ENCODE measurements at places on chromosomes 11 and 22.
A peak's percentile ranks its signal among the peaks of the same experiment; 100 is the strongest.

- DNase-seq, result no peak
Observed at GRCh38 chr11:92267278-92267677, 42.7 kb downstream of the FAT3 start.

DNA sequence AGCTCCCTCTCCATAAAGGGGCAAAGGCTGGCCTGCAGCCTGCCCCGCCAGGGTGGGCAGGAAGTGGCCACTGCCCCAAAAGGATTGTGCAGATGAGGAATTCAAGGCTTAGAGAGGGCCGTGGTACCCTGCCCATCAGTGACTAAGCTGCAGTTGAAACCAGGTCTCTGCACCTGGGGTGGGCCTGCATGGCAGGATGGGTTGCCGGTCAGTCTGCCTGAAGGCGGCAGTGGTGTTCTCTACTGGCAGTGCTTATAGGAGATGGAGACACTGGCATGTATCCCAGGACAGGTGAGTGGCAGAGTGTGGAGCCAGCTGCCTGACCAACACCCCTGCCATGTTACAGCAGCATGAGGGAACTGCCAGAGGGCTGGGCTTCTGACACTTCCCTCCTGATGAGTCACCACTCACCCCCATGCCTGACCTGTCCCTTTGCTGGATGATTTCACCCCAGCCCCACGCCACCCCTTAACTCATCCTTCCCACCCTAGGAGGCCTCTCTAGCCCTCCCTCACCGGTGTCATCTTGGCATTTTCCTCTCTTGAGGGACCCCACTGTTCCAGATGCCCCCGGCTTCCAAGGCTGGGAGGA lies 70.2 kb upstream of the LMO1 start:
- DNase-seq, result no peak

GRCh38 chr11:69994810-69995209 lies 83.3 kb upstream of the ANO1 start:
- DNase-seq, result no peak

DNA sequence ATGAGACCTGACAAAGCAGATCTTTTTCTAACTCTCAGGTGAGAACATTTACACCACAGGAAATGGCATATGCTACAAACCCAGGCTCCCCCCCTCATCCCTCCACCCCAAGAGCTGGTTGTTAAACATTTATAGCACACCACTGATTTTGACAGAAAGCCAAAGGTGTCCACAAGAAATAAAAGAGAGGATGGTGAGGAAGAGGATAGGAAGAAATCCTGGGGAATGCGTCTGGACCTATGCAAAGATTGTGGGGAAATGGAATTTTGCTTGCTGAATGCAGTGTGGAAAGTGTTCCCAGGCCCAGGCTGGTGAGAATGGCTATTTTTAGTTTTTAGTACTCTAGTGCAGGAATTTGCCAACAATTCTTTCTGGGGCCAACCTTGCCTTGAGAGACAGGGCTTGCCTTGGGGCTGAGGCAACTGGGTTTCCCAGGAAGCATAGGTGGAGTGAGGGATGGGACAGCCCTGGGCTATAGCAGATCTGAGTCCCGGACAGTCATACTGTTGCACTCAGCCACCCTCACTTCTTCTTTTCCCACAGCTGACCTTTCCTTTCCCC lies 163.9 kb downstream of the ADAMTS15 start:
- no peak for DNase-seq

GRCh38 chr22:27843441-27843840 lies 41.9 kb upstream of the MN1 start:
- DNase-seq, result peak; percentile 11

- DNase-seq, result no peak
Observed at GRCh38 chr11:76240666-76241065, 34.4 kb upstream of the WNT11 start.

DNA sequence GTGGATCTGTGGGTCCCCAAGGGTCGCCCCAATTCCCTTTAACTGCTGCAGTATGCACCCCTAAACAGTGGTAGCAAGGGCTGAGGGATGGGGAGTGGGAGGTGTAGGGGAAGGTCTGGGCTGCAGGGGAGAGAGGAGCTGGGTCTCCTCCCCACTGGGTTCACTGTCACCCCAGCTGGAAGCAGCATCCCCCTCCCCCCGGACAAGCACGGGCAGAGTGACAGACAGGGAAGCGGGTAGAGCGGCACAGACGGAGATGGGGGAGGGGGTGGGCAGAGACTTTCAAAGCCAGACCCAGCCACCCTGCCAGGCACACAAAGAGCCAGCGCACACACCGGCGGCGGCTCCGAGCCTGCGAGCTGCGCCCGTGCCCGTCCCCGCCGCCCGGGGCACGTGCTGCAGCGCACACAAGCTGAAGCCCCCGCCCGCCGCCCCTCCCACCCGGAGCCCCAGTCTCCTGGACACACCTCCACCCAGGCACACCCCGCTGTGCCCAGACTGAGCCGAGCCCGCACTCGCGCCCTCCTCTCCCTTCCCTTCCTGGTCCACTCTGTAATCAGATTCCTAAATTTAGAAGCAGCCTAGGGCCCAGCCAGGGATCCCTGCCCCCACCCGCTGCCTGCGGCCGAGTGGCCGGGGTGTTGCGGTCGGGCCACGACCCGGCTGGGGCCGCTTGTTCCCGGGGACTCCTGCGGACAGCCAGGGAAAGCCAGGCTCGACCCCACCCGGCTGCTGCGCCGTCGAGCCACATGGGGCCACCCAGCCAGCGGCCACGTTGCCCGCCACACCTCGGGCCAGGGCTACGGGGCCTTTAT lies 935 bp upstream of the RCOR2 start:
- peak; percentile 77 for DNase-seq

GRCh38 chr11:132779497-132779896 lies 752.8 kb downstream of the OPCML start:
- DNase-seq, result no peak

DNA sequence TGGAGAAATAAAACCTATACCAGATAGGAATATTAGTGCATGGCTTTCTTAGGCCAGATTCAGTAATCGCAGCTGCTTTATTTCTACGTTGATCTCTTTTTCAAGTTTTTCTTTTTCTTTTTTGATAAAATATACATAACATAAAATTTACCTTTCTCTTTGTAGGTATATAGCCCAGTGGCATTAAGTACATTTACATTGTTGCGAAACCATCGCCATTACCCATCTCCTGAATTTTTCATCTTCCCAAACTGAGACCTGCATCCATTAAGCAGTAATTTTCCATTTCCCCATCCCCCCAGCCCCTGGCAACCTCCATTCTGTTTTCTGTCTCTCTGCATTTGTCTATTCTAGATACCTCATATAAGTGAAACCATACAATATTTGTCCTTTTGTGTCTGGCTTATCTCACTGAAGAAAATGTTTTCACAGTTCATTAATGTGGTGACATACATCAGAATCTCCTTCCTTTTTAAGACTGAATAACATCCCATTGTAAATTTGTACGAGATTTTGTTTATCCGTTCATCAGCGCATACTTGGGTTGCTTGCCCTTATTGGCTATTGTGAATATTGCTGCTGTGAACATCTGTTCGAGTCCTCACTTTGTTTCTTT lies 41.4 kb downstream of the PANX1 start:
- DNase-seq, result no peak

- no peak for DNase-seq
Observed at GRCh38 chr11:11985016-11985715, 23.3 kb downstream of the DKK3 start.

DNA sequence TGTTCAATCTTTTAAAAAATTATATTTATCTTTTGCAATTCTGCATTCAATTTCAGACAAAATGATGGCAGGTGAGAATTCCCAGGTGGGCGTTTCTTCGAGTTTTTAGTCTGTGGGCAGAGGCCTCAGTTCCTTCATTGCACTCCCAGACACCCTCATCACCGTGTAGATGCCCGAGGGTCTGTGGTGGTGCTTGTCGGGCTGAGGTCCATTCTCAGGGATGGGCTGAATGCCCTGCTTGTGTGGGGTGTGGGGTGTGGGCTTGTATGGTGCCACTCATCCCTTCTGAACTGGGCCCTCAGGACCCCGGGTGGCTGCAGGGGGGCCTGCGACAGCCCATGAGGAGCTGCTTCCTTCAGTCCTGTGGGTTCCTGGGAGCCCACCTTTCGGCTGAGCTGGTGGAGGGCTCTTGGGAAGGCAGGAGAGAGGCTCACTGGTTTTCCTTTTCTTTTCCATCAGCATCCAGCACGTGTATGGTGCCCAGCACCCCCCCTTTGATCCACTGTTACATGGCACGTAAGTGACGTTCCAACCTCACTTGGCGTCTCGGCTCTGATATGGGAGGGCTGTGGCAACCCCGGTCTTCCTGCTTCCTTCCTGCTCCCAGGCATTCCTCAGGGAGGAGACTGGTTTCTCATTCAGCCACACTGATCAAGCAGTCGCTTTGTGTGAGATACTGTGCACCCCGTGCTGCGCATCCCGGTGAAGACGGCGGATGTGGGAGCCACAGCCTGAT lies 29.8 kb downstream of the TBC1D22A start:
- DNase-seq, result no peak

DNA sequence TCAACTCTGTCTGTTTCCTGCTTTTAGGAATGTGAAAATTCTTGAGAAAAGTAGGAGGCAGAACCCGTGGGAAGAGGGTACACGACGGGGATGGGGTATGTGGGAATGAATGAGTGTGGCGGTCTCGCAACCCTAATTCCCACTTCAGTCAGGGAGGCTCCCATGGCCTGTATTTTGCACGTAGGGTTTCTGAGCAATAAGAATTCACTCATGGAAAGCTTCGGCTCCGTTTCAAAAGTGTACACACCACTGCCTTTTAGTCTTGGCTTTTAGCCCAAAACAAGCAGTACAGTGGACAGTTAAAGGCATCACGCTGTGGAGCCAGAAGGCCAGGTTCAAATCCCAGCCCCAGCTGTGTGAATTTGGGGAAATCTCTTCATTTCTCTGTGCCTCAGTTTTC lies 116.7 kb downstream of the MN1 start:
- DNase-seq, result no peak

GRCh38 chr11:28727254-28727653 lies 619.1 kb downstream of the METTL15 start:
- no peak for DNase-seq

GRCh38 chr11:118570787-118571186 lies 1.4 kb upstream of the ARCN1 start:
- DNase-seq, result no peak

DNA sequence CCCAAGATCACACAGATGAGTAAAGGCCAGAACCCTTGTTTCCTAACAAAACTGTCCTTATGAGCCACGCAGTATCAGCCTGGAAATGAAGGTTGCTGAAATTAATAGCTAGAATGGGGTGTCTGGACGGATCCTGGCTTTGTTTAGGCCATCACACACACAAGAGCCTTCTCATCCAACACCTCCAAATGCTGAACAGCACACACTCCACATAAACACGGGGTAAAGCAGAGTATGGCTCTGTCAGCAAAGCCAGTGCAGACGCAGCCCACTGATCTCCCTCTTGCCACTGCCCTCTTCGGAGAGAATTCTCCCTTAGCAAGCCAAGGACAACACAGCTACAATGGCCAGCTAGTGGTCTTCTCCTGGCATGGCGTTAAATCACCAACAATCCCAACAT lies 392.6 kb upstream of the SYN3 start:
- DNase-seq, result no peak

GRCh38 chr11:59174664-59175033 lies 2.7 kb downstream of the DTX4 start:
- DNase-seq, result peak; percentile 69

DNA sequence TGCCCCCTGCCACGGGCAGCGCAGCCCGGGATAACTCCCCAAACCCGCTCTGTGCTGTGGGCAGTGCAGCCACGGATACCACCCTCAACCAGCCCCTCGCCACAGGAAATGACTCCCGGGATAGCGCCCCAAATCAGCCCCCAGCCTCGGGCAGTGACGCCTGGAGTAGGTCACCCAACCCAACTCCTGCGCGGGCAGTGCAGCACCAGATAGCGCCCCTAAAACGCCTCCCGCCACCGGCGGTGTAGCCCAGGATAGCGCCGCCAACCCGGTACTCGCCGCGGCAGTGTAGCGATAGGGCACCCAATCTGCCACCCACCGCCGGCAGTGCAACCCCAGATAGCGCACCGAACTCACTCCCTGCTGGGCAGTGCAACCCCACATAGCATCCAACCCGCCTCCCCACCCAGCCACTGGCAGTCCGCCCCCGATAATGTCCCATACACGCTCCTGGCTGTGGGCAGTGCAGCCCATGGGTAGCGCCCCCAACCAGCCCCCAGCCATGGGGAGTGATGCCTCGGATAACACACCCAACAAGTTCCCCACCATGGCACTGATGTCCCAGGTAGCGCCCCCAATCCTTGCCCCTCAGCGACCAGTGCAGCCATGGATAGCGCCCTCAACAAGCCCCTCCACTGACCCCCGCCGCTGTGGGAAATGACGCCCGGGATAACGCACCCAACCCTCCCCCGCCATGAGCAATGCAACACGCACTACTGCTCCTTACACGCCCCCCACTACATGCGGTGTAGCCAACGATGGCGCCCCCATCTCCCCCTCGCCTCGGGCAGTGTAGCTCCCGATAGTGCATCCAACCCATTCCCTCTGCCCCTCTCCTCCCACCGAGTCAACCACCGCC lies 1.5 kb downstream of the RFPL2 start:
- DNase-seq, result peak; percentile 13

DNA sequence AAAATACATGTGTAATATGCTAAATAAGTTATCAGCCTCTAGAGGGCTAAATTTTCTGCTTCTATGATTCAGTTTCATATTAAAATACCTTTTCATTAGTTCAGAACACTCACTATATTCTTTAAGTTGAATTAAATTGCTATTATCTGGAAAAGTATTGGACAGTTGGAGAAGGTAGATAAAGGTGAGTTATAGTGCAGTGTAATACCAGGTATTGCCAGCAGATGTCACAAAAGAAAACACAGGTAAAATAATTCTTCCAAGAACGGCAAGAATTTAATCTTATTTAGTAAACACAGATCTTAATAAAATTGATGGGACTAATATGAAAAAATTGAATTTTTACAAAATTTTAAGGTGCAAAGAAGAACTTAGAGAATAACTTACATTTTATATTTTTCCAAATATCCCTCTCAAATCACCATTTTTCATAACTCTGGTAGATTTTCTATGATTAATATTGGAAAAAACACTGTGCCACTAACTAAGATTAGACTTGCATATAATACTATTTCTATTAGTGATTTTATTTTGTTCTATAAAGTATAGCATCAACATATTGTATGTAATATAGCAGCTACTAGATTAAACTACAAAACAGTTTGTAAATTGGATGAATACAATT lies 1.7 kb upstream of the LRRC4C start:
- DNase-seq, result no peak

DNA sequence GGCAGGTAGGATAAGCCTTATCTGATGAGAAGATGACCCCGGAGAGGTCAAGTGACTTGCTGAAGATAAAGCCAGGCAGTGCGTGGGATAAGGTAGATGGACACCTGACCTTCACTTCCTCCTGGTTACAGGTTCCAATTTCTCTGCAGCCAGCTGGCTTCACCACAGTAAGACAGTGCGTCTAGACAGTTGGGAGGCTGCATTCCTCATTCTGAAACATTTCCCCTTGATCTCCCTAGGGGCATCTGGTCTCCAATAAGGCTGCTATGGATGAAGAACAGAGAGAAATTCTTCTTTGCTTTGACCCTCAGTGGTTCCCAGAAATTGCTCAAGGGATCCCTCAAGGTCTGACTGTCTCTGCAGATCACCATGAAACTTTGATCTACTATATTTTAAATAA lies 211.3 kb downstream of the MYO18B start:
- DNase-seq, result no peak

GRCh38 chr11:77401486-77402217 lies 72.2 kb downstream of the PAK1 start:
- no peak for DNase-seq

Data from left colon (tissue), 2 donors.